ENCODE measurements at places on chromosomes 7 and 10. TPM values are rescaled to one million over a fixed set of nuclear protein-coding genes. Genes with fewer than 3 reads are reported as not detected.

GRCh38 chr7:95330204-95330960 is 6.0 kb upstream of the PON1 start:
- peaks cover 12% of the 10 kb centered on the region for H3K4me1 ChIP-seq
- H3K36me3 ChIP-seq, result peaks cover 3% of the 10 kb centered on the region
- peak overlapping the region; percentile 72 for H3K4me3 ChIP-seq
- H3K27me3 ChIP-seq, result peaks cover 5% of the 10 kb centered on the region
- DNase-seq, result no peak
- H3K27ac ChIP-seq, result peak overlapping the region; percentile 11

CNTNAP2 gene
- not detected for total RNA-seq

DNA sequence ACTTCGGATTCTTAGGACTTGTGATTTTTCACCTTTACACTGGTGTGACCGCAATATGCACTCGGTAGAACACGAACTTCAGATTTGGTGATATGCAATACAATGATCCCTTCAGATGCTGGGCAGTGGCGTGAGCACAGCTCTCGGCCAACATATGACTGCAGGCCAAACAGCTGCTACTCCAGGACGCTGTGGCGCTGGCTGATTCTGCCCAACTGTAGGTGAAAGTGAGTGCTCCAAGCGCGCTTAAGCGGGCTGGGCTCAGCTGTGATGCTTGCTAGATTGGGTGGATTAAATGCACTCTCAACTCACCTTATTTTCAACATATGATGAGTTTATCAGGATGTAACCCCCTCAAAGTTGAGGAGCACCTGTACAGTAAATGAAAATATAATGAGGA is 137.6 kb upstream of the RET start:
- peak; percentile 15 for DNase-seq
- H3K36me3 ChIP-seq, result no peaks in the 10 kb centered on the region
- H3K27me3 ChIP-seq, result peaks cover 22% of the 10 kb centered on the region
- H3K4me1 ChIP-seq, result no peaks in the 10 kb centered on the region
- no peak overlapping the region for H3K27ac ChIP-seq

DNA sequence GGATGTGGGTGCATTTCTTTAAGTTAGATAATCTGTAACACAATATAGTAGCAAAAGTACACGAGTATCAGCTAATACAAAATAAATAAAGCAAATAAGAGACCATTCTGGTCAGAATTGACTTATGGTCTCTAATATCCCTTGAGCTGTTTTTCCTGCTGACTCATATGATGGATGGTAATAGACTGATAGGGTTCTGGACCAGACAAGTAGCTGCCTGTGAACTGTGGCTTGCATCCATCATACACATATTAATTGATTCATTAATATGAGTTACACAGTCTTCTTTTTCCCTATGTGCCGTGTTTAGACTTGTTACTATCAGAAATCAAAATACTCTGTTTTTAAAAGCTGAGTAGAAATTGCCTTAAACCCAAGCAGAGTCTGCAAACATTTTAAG is 762.8 kb downstream of the GATA3 start:
- no peak overlapping the region for H3K4me3 ChIP-seq
- H3K27me3 ChIP-seq, result no peaks in the 10 kb centered on the region
- no peak overlapping the region for H3K27ac ChIP-seq
- H3K4me1 ChIP-seq, result no peaks in the 10 kb centered on the region
- no peaks in the 10 kb centered on the region for H3K36me3 ChIP-seq

DNA sequence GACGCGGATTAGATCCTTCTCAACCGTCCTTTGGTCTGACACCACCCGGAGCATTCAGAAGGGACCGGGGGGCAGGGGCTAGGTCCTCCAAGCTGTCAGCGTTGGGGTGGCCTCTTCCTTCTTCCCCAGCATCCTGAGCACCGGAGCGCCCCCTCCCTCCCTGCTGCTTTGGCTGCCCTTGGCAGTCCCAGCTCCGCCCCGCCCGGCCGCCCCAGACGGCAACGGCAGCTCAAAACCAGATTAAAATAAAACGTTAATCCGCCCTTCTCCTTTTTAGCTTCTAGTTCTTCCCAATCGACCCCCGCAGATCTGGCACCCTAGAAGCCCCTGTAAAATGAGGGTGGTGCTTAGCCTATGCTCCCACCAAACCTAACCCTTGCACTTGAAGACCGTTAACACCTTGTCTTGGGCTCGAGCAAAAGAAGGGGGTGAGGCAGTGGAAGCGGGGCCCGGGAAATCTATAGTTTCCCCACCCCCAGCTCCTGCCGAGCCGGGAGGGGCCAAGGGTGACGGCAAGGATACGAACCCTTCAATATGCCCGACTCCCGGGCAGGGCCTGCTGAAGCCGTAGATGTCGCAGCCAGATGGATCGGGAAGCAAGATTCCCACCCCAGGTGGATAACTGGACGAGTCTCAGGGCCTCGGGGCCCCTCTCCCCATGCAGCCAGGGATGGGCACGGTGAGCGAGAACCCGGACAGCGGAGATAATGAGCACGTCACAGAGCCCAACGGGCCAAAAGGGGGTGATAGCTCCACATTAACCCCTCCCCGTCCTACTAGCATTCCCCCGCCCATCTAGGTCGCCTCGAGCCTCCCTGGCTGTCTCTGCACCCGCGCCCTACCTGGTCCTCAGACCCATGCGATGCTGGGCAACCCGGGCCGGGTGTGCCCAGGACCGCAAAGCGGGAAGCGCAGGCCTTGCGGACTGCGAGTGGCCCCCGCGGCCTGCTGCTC is 169.7 kb downstream of the NRF1 start:
- DNase-seq, result no peak
- no peak overlapping the region for H3K27ac ChIP-seq
- H3K4me1 ChIP-seq, result peaks cover 28% of the 10 kb centered on the region
- H3K27me3 ChIP-seq, result peaks cover 37% of the 10 kb centered on the region
- no peaks in the 10 kb centered on the region for H3K36me3 ChIP-seq

- no peaks in the 10 kb centered on the region for H3K4me1 ChIP-seq
- DNase-seq, result no peak
- H3K27me3 ChIP-seq, result peaks cover 14% of the 10 kb centered on the region
- H3K27ac ChIP-seq, result no peak overlapping the region
Observed at GRCh38 chr10:77289027-77289501, 348.5 kb downstream of the KCNMA1 start.

- no peak for DNase-seq
- H3K27me3 ChIP-seq, result peaks cover 11% of the 10 kb centered on the region
- H3K36me3 ChIP-seq, result no peaks in the 10 kb centered on the region
- peak overlapping the region; percentile 76 for H3K27ac ChIP-seq
- H3K4me3 ChIP-seq, result peak overlapping the region; percentile 75
Observed at GRCh38 chr10:124354411-124355382, 64.0 kb downstream of the OAT start.

DNA sequence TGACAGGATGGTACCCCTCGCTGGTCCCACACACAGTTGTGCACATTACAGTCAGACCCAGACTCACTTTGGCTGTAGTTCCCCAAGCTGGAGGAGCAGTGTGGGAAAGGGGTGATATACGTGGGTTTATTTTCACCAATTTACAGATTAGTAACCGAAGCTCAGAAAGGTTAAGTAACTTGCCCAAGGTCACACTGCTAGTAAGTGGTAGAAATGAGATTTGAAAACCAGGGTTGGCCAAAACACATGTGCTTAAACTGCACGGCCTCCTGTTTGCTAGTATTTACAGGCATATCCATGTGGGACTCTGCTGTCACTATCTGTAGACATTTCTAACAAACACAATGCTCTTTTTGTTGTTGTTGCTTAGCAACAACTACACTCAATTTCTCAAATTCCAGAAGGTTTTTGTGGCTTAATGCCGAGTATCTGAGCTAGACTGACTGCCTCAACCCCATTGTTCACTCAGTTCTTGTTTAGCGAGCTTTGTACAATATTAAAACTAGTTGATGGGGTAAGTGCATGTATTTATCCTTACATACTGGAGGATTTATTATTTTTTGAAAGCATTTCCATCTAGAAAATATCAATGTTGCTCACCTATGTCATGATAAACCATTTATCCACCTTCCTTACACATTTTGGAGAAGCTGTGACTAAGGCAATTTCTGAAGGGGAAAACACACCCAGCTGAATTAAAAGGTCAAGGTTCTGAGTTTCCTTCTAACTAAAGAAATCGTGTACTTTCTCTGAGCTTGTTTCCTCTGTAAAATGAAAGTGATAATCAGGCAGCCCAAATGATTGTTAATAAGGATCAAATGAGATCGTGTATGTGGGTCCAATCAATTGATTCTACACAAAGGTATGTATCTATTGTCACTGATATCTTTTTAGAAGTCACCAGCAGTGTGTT is 5.3 kb upstream of the TMEM139 start:
- H3K27ac ChIP-seq, result peak overlapping the region; percentile 73
- peaks cover 17% of the 10 kb centered on the region for H3K4me1 ChIP-seq
- H3K36me3 ChIP-seq, result no peaks in the 10 kb centered on the region
- peak overlapping the region; percentile 54 for H3K4me3 ChIP-seq

- H3K4me3 ChIP-seq, result no peak overlapping the region
- no peaks in the 10 kb centered on the region for H3K4me1 ChIP-seq
- DNase-seq, result no peak
- H3K27ac ChIP-seq, result no peak overlapping the region
Observed at GRCh38 chr7:110418659-110419280, 672.2 kb upstream of the LRRN3 start.

GRCh38 chr10:33320288-33320687 is 14.2 kb downstream of the NRP1 start:
- H3K4me1 ChIP-seq, result no peaks in the 10 kb centered on the region
- H3K4me3 ChIP-seq, result no peak overlapping the region
- no peak overlapping the region for H3K27ac ChIP-seq
- no peaks in the 10 kb centered on the region for H3K36me3 ChIP-seq
- DNase-seq, result no peak

GRCh38 chr7:82382276-82382675 is 61.3 kb downstream of the CACNA2D1 start:
- no peaks in the 10 kb centered on the region for H3K36me3 ChIP-seq
- no peak overlapping the region for H3K27ac ChIP-seq
- no peak overlapping the region for H3K4me3 ChIP-seq
- H3K4me1 ChIP-seq, result no peaks in the 10 kb centered on the region
- H3K27me3 ChIP-seq, result no peaks in the 10 kb centered on the region

- no peaks in the 10 kb centered on the region for H3K4me1 ChIP-seq
- DNase-seq, result no peak
- H3K4me3 ChIP-seq, result no peak overlapping the region
- no peak overlapping the region for H3K27ac ChIP-seq
Observed at GRCh38 chr10:112701211-112701877, 248.7 kb upstream of the TCF7L2 start.

- H3K36me3 ChIP-seq, result no peaks in the 10 kb centered on the region
- H3K27me3 ChIP-seq, result peaks cover 29% of the 10 kb centered on the region
- H3K4me3 ChIP-seq, result no peak overlapping the region
- no peak overlapping the region for H3K27ac ChIP-seq
- H3K4me1 ChIP-seq, result no peaks in the 10 kb centered on the region
Observed at GRCh38 chr10:77230194-77230593, 407.4 kb downstream of the KCNMA1 start.

DNA sequence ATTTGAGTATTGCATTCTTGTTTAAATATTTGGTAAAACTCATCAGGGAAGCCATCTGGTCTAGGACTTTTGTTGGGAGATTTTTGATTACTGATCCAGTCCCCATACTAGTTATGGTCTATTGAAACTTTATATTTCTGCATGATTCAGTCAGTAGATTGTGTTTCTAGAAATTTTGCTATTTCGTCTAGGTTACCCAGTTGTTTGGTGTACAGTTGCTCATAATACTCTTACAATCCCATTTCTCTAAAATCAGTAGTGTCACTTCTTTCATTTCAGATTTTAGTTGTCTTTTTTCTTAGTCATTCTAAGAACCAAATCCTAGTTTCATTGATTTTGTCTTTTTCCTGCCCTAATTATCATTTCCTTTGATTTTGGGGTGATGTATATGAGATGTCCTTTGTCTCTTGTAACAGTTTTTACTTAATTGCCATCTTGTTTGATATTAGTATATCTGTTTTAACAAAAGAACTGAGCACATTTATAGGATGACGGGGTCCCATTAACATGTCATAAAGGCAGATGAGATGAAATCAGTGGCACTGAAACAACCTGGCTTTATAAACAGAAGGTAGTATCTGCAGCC is 7.9 kb downstream of the MALSU1 start:
- H3K4me3 ChIP-seq, result peak overlapping the region; percentile 24
- peaks cover 17% of the 10 kb centered on the region for H3K36me3 ChIP-seq
- H3K27ac ChIP-seq, result peak overlapping the region; percentile 29

GRCh38 chr10:119517235-119518141 is 25.0 kb downstream of the RGS10 start:
- no peaks in the 10 kb centered on the region for H3K27me3 ChIP-seq
- no peaks in the 10 kb centered on the region for H3K36me3 ChIP-seq
- H3K4me3 ChIP-seq, result peak overlapping the region; percentile 59
- peak overlapping the region; percentile 84 for H3K27ac ChIP-seq
- no peak for DNase-seq

GRCh38 chr10:85490431-85490830 is 876.2 kb downstream of the GRID1 start:
- H3K4me1 ChIP-seq, result no peaks in the 10 kb centered on the region
- H3K27me3 ChIP-seq, result no peaks in the 10 kb centered on the region
- no peak overlapping the region for H3K4me3 ChIP-seq

- peaks cover 21% of the 10 kb centered on the region for H3K4me1 ChIP-seq
- DNase-seq, result no peak
- no peak overlapping the region for H3K27ac ChIP-seq
- no peaks in the 10 kb centered on the region for H3K27me3 ChIP-seq
- peaks cover 25% of the 10 kb centered on the region for H3K36me3 ChIP-seq
Observed at GRCh38 chr7:22861576-22861975, 38.9 kb upstream of the TOMM7 start.

NKX2-3 gene
- total RNA-seq, result not detected

DNA sequence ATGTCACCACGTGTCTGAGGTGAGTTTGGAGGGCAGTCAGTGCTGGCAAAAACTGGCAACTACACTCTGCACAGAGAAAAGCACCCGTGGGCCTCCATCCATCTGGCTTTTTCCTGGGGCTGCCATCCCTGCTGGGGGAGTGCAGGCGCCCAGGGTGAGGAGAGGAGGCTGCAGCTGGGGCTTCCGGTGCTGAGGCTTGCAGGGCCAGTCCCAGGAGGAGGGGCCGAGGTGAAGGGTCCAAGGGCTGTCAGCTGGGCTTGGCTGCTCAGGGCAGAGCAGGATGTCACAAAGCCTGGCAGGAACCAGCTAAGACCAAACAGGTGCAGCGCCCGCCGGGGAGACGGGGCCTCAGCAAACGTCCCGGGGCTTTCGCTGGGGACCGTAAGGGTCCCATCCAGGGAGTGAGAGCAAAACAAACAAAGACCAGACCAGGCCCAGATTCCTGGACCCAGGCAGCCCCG is 77.2 kb downstream of the CFAP46 start:
- DNase-seq, result peak; percentile 58
- peaks cover 12% of the 10 kb centered on the region for H3K4me1 ChIP-seq
- H3K36me3 ChIP-seq, result no peaks in the 10 kb centered on the region
- H3K27me3 ChIP-seq, result peaks cover 5% of the 10 kb centered on the region
- no peak overlapping the region for H3K4me3 ChIP-seq

PAX4 gene
- total RNA-seq, result not detected

GRCh38 chr7:5630670-5631069 is 150.8 kb downstream of the RNF216 start:
- peak overlapping the region; percentile 44 for H3K27ac ChIP-seq
- H3K4me1 ChIP-seq, result peaks cover 35% of the 10 kb centered on the region
- peak; percentile 79 for DNase-seq
- peak overlapping the region; percentile 35 for H3K4me3 ChIP-seq
- no peaks in the 10 kb centered on the region for H3K36me3 ChIP-seq

PVRIG gene
- total RNA-seq, result 32.2 TPM

PILRA gene
- total RNA-seq, result 6.8 TPM

ZNF775 gene
- total RNA-seq, result 5.1 TPM
